Anterior cingulate cortex (tissue), 58 donors: ENCODE measurements at places on chromosomes 13 and 19.

DNA sequence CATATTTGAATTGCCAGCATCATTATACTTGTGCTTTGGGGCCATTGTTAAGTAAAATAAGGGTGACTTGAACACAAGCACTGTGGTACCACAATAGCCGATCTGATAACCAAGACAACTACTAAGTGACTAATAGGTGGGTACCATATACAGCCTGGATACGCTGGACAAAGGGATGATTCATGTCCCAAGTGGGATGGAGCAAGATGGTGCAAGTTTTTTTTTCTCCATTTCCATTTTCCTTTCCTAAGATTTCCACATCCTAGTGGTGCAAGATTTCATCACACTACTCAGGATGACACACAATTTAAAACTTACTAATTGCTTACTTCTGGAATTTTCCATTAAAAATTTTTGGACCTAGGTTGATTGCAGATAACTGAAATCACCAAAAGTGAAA lies 15.1 kb downstream of the BRCA2 start:
- no peak for DNase-seq

DNA sequence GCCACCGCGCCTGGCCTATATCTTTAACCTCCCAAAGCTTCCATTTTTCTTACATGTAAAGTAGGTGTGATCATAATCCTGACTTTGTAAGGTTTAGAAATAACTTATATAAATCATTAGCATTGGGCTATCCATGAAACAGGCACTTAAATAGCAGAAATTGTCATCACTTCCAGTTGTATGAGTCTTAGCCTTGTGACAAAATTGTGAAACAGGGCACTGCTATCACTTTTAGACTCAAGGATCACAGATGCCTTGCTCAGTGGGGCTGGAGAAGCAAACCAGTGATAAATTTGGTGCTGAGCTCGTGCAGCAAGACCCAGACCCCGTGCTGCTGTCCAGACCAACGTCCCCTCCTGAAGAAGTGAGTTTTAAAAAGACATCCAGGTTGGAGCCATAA lies 209.7 kb downstream of the KATNAL1 start:
- no peak for DNase-seq

GRCh38 chr13:45416516-45417128 lies 1.6 kb downstream of the SLC25A30 start:
- no peak for DNase-seq

DNA sequence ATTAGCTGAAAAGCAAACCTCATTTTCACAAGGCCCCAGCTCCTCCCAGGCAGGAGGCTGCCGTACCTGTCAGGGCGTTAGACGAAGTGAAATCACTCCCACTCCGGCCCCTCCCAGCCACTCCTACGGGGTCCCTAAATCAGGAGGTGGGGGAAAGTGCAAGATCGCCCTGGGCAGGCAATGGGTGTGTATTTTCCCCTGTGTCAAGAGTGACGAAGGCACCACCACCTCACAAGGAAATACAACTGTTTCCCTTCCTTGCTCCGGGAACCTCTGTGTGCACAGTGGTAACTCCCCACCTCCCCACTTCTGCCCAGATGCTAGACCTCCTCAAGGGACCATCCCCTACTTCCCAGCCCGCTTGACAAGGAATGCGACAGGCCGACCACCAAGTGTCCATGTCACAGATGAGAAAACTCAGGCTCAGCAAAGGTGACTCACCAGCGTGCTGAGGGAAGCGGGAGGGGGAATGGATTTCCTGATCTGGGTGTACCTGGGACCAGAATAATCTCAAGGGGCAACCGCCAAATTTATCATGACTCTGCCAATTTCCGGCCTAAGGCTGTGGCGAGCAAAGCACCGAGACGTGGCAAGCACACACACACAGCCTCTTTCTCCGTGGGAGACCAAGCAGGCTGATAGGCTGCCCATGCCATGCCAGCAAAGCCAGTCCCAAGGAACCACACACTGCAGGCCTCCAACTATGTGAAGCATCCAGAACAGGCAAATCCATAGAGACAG lies 7.3 kb downstream of the PPP6R1 start:
- no peak for DNase-seq

DNA sequence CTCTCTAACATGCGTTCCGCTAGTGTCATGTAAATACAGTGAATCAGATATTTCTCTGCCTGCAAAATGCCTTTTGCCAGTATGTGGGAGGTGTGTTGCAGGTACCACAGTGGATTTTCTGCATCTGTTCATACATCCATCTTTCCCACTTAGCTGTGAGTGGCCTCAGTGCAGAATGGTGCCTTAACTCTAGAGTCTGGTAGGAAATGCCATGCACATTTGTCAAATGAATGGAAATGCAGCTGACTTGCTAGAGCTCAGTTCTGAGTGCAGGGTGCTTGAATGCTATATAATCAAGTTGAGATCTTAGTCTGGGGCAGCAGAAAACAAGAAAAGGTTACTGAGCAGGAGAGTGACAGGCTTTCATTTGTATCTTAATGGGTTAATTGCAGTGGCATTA lies 68.2 kb downstream of the LRCH1 start:
- no peak for DNase-seq

DNA sequence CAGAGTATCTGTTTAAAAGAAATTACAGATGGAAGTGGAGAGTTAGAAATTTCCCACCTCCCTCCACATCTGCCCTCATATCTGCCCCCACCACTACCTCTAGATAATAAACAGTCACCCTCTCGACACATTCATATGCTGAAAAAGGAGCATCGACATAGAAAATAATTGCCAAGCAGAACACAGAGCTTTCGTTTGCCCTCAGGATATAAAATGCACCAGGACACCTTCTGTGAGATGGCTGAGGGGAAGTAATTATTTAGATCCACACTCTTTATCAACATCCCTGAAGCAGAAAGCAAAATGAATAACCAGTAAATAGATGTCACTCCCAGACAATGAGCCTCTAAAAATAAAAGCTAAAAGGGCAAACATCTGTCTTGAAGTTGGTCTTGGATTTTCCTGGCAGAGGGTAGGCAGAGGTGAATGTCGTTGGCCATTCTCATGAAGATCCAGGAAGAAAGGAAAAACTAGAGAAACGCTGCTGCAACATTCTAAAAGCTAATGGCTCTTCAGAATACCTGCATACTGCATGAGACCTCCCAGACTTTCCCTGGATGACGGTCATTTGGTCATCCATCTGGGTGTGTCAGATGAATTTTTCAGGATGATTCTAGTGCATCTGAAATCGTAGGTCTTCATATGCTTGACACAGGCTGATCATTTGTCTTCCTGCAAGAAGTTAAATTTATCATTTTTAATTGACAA lies 527.5 kb downstream of the RFC3 start:
- no peak for DNase-seq

DNA sequence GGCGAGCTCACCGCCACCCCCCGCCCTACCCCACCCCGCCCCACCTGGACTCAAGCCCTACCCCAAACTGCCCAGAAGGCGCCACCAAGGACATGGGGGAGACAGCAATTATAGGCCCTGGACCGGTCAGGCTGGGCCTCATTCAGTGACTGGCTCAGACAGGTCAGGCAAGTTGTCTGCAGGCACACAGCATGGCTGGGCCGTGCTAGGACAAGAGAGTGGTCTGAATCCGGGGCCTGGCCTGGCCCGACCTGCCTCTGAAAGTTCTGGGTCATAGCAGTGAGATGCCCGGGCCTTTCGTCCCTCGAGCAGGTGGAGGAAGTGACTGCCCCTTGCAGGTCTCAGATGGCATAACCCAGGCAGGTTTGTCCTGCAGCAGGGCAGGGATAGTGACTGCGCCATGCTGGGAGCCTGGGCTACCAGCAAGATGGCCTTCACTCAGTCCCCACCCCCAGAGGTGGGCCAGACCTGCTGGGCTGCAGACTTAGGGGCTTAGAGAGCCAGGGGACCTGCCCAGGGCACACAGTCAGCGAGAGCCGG lies 21.0 kb downstream of the COMP start:
- no peak for DNase-seq

GRCh38 chr13:60957816-60958215 lies 457.8 kb downstream of the PCDH20 start:
- no peak for DNase-seq

DNA sequence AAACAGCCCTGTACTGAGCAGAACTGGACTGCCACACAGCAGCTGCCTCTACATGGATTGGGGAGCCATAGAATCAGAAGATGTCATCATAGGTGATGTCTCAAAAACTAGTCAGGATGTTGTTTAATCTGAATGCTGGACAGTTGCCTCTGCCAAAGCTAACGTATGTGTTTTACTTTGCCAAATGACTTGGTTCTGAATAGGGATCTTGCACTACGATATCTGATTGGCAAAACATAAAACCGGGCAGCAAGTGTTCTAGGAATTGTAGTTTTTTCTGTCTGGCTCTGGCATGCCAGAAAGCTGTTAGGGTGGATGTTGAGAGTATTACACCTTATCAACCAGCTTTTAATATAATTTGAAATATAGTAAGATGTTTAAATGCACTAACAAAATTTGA lies 645.9 kb downstream of the GPC5 start:
- no peak for DNase-seq

GRCh38 chr13:71877256-71877653 lies 10.3 kb upstream of the DACH1 start:
- DNase-seq = no peak

DNA sequence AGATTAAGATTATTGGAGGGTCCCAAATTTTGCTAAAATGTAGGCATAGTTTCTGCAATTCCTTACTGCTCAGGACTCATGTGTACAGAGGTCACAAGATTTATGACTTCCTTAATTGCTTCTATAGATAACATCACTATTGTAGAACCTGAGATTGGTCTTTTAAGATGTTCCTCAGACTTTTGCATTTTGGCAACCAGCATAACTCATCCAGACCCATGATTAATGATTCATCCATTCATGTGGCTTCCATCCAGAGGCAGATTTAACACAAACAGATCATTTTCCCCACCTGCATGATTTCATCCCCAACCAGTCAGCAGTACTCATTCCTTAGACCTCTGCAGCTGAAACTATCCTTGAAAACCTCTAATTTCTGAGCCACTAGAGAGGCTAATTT lies 34.5 kb upstream of the CEACAM8 start:
- no peak for DNase-seq

DNA sequence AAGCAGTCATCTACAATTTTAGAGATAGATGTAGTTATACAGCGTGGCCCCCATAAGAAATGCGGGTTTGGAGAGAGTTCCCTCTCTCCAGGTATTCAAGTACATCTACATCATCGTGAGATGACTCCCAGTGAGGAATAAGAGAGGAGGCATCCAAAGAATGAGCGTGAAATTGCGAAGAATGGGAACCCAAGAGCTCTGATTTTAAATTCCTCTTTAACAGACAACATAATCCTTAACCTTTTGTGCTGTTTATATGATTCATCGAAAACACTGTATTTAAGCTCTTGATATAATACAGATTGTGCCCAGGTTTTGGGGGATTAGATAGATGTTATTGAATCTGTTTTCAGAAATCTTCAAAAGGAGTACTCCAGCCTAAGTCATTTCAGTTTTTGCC lies 161.5 kb downstream of the COG6 start:
- no peak for DNase-seq

DNA sequence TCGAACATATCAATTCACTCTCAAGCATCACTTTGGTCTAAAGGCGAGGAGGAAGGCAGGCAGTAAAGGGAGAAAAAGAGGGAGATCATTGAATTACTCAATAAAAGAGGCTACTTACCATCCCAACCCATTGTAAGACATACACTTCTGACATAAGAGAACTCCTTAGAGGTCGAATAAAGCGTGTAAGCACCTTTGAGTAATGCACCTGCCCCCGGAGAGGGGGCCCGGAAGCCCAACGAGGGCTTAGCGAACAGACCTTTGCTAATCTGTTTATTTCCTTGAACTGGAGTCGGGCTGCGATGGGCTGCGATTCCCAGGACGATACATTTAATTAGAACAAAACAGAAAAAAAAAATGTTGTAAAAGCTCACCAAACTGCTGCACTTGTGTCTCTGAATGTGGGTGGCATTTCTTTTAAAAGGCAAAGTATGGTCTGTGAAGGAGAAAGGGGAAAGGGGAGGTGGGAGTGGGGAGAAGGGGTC lies 3.0 kb downstream of the ZC3H4 start:
- DNase-seq = no peak

DNA sequence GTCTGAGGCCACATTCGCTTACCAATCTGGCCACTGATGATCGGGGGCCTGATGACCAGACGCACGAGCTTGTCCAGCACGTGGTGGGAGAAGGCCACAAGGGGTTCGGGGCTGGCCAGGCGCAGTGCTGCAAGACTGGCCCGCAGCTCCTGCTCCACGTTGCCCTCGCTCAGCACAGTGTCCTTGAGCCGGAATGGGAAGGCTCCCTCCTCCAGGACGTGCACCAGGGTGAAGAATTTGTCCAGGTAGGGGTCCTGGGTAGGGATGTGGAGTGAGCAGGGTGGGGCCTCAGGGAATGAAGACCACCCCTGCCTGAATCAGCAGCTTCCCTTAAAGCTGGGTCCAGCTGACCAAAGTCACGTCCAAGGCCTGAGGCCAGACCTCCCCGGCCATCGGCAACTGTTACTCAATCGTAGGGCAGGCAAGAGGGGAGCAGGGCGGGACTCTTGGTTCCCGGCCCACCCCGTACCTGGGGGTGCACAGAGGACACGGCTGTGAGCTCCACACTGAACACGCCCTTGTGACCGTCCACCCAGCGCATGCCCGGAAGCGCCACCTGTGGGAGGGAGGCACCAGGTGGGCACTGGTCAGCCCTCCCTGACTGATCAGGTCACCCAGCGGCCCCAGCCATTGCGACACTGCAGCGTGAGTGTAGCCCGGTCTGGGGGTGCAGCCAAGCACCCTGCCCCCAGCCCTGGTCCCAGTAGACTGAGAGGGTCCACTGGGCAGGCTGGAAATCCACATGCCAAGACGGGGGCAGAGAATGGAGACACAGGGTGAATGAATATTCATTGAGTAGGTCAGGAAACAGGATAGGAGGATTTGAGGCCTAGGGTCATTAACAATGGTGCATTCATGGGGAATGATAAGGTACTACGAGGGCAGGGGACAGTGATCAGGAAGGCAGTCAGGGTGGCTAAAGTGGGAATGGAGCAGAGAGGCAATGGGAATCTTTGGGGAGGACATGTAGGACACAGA lies 2.8 kb upstream of the ANGPTL8 start:
- no peak for DNase-seq

GRCh38 chr19:19661675-19662251 lies 1.7 kb downstream of the ATP13A1 start:
- DNase-seq = no peak

GRCh38 chr13:74774264-74774663 lies 640.1 kb upstream of the KLF12 start:
- DNase-seq = no peak

GRCh38 chr13:64332048-64332447 lies 2898.1 kb downstream of the PCDH9 start:
- DNase-seq = no peak

- DNase-seq = no peak
Observed at GRCh38 chr19:38793177-38793576, 4.2 kb downstream of the LGALS7B start.

DNA sequence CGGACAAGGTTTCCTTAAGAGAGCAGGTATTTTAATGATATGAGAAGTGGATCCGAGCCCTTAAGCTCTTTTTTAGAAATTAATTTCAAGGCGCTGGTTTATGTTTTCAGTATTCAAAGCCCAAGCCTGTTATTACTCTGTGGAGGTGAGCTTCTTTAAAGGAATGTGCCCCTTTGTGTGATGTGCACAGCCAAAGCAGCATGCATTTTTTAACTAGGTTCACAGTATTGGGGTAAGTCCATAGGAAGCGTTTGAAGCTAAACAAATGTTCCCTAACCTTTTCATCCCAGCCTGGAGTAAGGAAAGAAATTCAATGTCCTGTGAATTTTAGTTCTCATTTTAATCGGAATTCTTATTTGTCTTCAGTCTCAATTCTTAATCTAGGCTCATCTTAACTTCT lies 217.5 kb downstream of the KCTD12 start:
- DNase-seq = no peak

- no peak for DNase-seq
Observed at GRCh38 chr13:73708393-73708985, 425.7 kb downstream of the KLF12 start.

- DNase-seq = no peak
Observed at GRCh38 chr13:80083853-80084676, 256.9 kb downstream of the SPRY2 start.
